Kidney (tissue), 22 donors: ENCODE measurements at places on chromosomes 2 and 18.

- no peak for DNase-seq
- no peak overlapping the region for H3K27ac ChIP-seq
- H3K27me3 ChIP-seq = no peaks in the 10 kb centered on the region
- no peak overlapping the region for H3K4me3 ChIP-seq
Measured at GRCh38 chr2:100832885-100833284, 12.9 kb downstream of the NPAS2 start.

GRCh38 chr18:36427369-36427768 is 129.9 kb downstream of the FHOD3 start:
- no peaks in the 10 kb centered on the region for H3K27me3 ChIP-seq
- no peaks in the 10 kb centered on the region for H3K4me1 ChIP-seq
- H3K36me3 ChIP-seq = no peaks in the 10 kb centered on the region
- H3K4me3 ChIP-seq = no peak overlapping the region
- no peak for DNase-seq

DNA sequence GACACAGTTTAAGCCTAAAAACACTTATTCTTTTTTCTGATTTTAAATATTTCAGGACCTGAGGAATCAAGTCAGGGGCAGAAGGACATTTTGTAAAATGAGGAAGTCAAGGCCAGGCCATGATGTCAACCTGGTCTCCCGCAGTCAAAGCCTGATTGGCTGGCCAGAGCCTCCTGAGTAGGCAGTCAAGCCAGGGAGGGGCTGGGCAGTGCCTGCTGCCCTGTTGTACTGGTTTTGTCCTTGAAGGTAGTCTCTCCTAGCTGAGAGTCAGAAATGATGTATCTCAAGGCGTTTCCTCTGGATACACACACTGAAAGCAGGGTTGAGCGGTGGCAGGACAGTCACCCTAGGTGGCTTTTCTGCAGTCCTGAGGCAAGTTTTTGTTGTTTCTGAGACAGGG is 19.8 kb downstream of the CCT7 start:
- no peaks in the 10 kb centered on the region for H3K27me3 ChIP-seq
- no peaks in the 10 kb centered on the region for H3K4me1 ChIP-seq
- no peak for DNase-seq
- H3K27ac ChIP-seq = no peak overlapping the region
- H3K4me3 ChIP-seq = no peak overlapping the region

DNA sequence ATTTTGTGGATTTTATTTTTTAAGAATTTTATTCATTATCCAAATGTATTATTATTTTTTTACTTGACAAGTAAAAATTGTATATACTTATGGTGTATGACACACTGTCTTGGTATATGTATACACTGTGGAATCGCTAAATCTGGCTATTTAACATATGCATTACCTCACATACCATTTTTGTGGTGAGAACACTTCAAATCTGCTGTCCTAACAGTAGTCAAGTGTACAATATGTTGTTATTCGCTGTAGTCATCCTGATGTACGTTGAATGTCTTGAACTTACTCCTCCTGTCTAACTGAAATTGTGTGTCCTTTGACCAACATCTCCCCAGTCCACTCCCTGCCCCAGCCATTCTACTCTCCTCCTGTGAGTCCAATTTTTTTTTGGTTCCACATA is 153.2 kb upstream of the PTPRM start:
- H3K4me3 ChIP-seq = no peak overlapping the region
- no peaks in the 10 kb centered on the region for H3K4me1 ChIP-seq
- no peaks in the 10 kb centered on the region for H3K27me3 ChIP-seq

GRCh38 chr2:138723196-138723987 is 56.8 kb downstream of the NXPH2 start:
- no peaks in the 10 kb centered on the region for H3K4me1 ChIP-seq
- H3K27me3 ChIP-seq = no peaks in the 10 kb centered on the region
- no peaks in the 10 kb centered on the region for H3K36me3 ChIP-seq

- no peak for DNase-seq
- H3K27ac ChIP-seq = no peak overlapping the region
- no peaks in the 10 kb centered on the region for H3K36me3 ChIP-seq
Measured at GRCh38 chr2:228103379-228103778, 78.1 kb downstream of the SPHKAP start.

DNA sequence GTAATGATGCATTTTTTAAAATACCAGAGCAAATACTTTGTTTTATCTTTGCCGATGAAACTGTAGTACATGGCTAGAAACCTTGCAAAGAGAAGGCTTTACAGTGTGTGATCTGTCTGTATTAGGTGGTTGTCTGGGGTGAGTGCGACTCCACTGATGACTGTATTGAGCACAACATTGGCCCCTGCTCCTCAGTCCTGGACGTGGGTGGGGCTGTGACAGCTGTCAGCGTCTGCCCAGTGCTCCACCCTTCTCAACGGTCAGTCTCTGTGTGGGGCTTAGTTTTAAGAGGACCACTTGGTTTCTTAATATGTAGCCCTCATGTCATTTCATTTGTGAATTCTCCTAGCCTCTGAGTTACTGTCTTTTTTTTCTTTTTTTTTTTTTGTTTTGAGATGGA is 17.4 kb upstream of the MOCOS start:
- no peaks in the 10 kb centered on the region for H3K27me3 ChIP-seq
- H3K4me1 ChIP-seq = no peaks in the 10 kb centered on the region
- H3K36me3 ChIP-seq = peaks cover 23% of the 10 kb centered on the region
- H3K4me3 ChIP-seq = no peak overlapping the region
- DNase-seq = no peak

- no peak overlapping the region for H3K27ac ChIP-seq
- no peaks in the 10 kb centered on the region for H3K27me3 ChIP-seq
- H3K36me3 ChIP-seq = no peaks in the 10 kb centered on the region
- no peak for DNase-seq
Measured at GRCh38 chr2:221448844-221449390, 123.2 kb downstream of the EPHA4 start.

GRCh38 chr2:152453129-152453911 is 118.3 kb downstream of the FMNL2 start:
- H3K4me1 ChIP-seq = peaks cover 8% of the 10 kb centered on the region
- no peak overlapping the region for H3K27ac ChIP-seq
- no peaks in the 10 kb centered on the region for H3K27me3 ChIP-seq

GRCh38 chr18:9658087-9658641 is 43.8 kb upstream of the PPP4R1 start:
- H3K4me3 ChIP-seq = no peak overlapping the region
- H3K27me3 ChIP-seq = no peaks in the 10 kb centered on the region
- no peaks in the 10 kb centered on the region for H3K36me3 ChIP-seq

- H3K4me3 ChIP-seq = no peak overlapping the region
- DNase-seq = no peak
- no peaks in the 10 kb centered on the region for H3K27me3 ChIP-seq
- no peaks in the 10 kb centered on the region for H3K4me1 ChIP-seq
- H3K36me3 ChIP-seq = no peaks in the 10 kb centered on the region
Measured at GRCh38 chr2:76159042-76159648, 448.4 kb upstream of the GCFC2 start.

DNA sequence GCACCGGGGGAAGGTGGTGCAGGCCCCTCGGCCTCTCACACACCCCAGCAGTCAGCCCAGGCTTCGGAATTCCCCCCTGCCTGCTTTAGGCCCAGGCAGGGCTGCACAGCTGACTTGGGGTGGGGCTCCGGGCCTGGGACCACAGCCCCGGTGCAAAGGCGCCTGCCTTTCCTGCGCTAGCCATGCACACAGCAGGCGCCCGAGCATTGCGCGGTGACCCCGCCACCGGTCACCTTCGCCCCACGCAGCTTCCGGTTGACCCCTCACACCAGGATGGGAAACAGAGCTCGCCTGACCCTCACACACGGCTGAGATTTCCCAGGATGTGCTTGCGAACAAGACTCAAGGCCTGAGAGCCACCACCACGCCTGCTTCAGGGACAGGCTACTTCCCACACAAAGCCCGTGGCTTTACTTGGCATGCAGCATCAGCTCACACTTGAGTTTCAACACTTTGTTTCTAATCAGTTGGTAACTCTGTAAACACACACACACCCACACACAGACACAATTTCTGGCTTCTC is 46.0 kb downstream of the SLC66A2 start:
- H3K4me1 ChIP-seq = no peaks in the 10 kb centered on the region
- no peak overlapping the region for H3K4me3 ChIP-seq
- H3K27me3 ChIP-seq = no peaks in the 10 kb centered on the region
- H3K27ac ChIP-seq = no peak overlapping the region
- DNase-seq = peak; percentile 41

- no peaks in the 10 kb centered on the region for H3K27me3 ChIP-seq
- H3K4me3 ChIP-seq = no peak overlapping the region
- H3K36me3 ChIP-seq = no peaks in the 10 kb centered on the region
- H3K4me1 ChIP-seq = no peaks in the 10 kb centered on the region
Measured at GRCh38 chr2:118909191-118909590, 32.8 kb upstream of the MARCO start.

DNA sequence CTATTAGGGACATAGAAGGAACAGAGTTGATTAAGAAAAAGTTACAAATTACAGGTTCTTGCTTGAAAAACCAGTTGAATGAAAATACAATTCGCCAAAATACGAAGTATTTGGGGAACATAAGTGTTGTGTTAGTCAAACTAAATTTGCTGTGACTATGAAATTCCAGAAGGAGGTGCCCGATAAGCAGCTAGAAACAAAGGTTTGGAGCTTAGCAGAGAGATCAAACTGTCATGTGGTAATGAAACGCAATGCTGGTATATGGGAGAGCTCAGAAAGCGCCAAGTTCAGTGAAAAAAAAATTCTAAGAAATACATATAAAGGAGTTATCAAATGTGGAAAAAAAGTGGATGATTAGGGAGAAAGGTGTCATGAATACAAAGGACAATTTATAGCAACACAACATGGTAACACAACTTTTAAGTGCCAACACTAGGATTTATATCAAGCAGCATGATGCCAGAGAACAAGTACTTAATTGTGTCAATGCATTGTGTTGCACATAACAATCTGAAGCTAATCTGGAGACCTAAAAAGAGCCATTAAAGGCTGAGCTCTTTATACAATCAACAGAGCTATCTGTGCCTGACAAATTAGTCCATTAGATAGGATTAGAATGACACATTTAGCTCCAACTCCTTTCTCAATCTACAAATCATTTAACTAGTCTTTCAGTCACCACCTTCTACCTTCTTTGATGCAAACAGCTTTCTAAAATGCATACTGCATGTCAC is 31.2 kb downstream of the SMAD2 start:
- no peaks in the 10 kb centered on the region for H3K27me3 ChIP-seq
- no peak overlapping the region for H3K4me3 ChIP-seq
- H3K4me1 ChIP-seq = peaks cover 5% of the 10 kb centered on the region

DNA sequence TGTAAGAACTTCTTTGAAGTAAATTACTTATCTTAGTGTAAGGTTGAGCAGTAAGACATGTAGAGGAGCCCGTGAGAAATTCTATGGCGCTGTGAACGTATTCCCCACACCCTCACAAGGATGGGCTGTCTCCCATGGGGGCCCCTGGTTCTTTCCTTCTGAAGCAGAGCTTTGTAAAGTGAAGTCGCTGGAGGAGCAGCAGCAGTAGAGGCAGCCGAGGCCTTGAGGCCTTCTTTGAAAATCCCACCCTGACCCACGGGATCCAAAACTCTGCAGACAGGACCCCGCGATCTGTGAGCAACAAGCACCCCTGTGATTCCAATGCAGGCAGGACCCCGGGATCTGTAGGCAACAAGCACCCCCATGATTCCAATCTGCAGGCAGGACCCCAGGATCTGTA is 23.8 kb upstream of the SNTG2 start:
- no peaks in the 10 kb centered on the region for H3K27me3 ChIP-seq
- no peaks in the 10 kb centered on the region for H3K4me1 ChIP-seq
- no peak overlapping the region for H3K4me3 ChIP-seq
- H3K27ac ChIP-seq = no peak overlapping the region
